ENCODE measurements at places on chromosomes 16 and 17. TPM values are rescaled to one million over a fixed set of nuclear protein-coding genes. Genes with fewer than 3 reads are reported as not detected.

GRCh38 chr17:66920435-66920834 lies 44.1 kb upstream of the CACNG4 start:
- DNase-seq = no peak

- DNase-seq = no peak
Observed at GRCh38 chr17:76023900-76024237, 3.2 kb downstream of the EVPL start.

- DNase-seq = no peak
Observed at GRCh38 chr16:5837007-5837670, 739.5 kb upstream of the EEF2KMT start.

DNA sequence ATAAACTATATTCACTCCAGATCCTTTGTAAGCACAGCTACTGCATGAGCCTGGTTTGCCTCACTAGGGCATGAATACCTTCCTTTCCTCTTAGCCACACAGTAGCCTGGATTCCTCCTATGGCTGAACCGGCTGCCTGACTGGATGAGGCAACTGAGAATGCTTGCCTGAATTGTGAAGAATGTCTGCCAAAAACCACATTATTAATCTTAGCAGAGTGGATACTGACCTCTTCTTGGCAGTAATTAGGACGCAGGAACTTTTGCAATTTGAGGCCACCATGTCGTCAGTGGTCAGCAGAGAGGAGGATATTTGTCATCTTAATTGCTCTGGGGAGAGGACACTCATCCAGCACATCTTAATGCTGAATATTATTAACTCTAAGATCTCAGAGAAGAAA lies 651.8 kb upstream of the GOT2 start:
- DNase-seq = no peak

DNA sequence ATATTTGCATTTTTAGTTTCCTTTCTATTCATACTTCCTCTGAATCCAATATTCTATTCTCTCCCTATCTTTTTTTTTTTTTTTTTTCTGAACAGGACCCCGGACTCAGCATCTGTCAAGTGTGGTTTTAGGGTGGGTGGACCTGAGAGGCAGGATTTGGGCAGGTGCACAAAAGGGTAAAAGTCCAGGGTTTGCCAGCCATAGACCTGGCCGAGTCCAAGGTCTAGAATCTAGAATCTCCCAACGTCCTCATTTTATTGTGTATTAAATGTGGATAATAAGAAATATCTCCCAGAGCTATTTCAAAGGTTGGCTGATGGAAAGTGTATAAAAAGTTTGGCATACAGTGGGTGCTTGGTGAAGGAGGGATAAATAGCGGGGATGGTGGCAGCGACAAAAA lies 273.3 kb upstream of the MAF start:
- DNase-seq = no peak

DNA sequence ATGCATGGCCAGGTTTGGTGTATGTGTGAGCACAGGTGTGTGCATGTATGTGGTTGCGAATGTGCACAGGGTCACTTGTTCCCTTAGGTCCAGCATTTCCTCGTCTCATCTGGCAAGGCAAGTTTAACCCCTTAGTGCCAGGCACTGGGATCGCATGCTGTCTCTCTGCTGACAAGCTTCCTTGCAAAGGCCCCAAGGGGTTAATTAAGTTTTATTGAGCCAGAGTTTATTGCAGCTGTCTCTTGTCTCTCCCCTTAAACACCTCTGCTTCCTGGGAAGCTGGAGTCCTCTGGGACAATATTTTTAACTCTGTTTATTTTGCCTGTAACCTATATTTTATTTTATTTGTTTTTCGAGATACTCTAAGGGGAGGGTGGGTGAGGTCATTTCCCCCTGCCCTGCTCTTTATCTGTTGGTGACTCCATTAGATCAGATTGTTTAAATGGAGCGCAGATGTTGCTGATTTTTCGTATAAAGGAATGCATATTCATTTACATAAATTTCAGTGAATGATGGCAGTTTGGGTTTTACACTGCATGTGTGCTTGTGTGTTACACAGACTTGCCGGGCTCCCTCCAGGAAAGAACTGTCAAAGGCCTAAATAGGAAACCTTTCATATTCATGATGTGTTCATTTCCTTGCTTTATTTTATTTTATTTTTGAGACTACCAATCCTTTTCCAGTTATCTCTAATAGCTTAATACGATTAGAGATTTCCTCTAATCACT lies 99.7 kb downstream of the CBLN1 start:
- DNase-seq = no peak

DNA sequence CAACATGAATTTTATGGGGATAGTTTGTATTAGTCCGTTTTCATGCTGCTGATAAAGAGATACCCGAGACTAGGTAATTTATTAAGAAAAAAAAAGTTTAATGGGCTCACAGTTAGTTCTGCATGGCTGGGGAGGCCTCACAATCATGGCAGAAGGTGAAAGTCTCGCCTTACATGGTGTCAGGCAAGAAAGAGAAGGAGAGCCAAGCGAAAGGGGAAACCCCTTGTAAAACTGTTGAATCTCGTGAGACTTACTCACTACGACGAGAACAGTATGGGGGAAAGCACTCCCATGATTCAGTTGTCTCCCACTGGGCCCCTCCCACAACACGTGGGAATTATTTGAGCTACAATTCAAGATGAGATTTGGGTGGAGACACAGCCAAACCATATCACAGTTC lies 181.5 kb downstream of the PRKCA start:
- no peak for DNase-seq

GRCh38 chr16:67654403-67654911 lies 5.6 kb downstream of the ACD start:
- DNase-seq = no peak

GRCh38 chr17:48561884-48562810 lies 16.0 kb downstream of the HOXB4 start:
- DNase-seq = no peak

The TP53TG3 gene
- not detected for polyA plus RNA-seq

DNA sequence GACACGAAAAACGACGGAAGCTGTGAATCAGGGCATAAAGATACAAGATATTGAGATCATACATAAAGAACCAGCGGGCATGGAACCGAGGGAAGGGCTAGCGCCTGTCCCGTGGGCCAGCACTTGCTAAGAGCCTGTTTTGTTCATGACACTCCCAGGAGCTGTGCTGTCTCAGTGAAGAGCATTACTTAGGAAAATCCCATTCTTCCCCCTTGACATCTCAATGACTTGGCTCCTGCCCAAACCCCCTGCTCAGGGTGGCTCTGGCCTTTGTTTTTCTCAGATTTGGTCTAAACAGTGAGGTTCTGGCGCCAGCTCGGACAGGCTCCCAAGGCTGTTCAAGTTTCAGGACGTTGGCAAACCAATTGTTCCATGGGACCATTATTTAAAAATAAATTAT lies 79.1 kb upstream of the SEC14L1 start:
- DNase-seq = no peak

DNA sequence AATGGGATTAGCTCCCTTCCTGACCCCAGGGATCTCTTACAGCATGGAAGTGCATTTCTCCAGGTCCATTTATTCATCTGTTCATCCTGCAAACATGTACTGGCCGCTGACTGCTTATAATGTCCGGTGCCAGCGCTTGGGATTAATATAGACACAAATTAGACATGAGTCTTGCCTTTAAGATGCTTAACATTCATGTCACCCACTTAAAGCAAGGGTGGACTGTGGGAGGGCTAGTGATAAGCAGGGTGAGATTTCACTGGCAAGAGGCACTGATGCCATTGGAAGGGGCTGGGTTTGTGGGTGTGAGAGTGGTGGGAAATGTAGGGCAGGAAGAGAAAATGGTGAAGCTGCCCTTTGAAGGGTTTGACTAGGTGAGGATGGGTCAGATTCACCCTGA lies 92.2 kb upstream of the MPHOSPH6 start:
- no peak for DNase-seq

All from naive thymus-derived CD4-positive, alpha-beta T cell (primary cell).